Epithelial cell of esophagus (primary cell): ENCODE measurements at places on chromosomes 6 and 20.

- no peak for DNase-seq
Observed at GRCh38 chr20:51494241-51495110, 48.0 kb downstream of the NFATC2 start.

GRCh38 chr20:24934101-24934661 is 14.9 kb upstream of the CST7 start:
- DNase-seq, result no peak

DNA sequence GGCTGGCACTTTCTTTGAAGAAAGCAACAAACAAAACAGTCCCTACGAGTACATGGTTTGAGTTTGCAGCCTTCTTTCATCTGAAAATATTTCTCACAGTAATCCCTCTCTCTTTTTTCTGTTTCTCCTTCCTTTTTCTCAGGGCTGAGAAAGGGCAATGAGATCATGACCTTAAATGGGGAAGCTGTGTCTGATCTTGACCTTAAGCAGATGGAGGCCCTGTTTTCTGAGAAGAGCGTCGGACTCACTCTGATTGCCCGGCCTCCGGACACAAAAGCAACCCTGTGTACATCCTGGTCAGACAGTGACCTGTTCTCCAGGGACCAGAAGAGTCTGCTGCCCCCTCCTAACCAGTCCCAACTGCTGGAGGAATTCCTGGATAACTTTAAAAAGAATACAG is 80.7 kb upstream of the CLDN20 start:
- no peak for DNase-seq

GRCh38 chr6:16781348-16782169 is 20.3 kb upstream of the ATXN1 start:
- DNase-seq, result peak; percentile 84

DNA sequence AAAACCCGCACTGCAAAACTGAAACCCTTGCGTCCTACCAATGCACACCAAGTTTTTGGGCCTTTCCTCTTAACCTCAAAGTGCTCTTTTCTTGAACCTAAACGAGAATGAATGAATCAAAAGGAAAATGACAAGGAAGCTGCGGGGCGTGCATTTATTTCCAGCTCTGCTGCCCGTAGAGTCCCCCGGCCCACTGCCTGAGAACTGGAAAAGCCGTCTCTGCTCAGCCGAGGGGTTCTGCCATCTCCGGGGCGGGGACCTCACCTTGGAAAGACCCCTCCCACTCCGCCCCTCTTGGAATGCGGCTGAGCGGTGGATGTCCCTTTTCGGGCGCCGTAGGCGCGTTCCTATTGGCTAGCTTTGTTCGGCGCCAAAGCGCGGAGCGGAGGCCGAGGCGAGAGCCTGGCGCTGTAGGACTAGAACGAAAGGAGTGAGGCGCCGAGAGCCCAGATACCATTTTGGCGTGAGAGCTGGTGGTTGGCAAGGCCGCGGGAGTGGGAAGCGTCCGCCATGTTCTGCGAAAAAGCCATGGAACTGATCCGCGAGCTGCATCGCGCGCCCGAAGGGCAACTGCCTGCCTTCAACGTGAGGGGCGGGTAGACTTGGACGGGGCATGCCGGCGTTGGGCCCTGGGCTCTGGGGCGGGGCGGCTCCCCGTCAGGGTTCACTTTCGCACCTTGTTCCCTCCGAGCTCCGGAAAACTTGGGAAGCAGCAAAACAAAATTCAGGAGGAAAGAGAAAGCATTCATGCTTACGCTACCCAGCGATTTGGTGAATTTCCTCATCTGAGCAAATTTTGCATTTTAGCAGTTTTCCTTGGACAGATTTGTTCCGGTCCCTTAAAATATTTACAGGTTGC is at the start of gene GINS1:
Gene GINS1, plus strand, starts transcription at position 363 of the 859 bp plus-strand sequence. Its CDS starts 148 bp downstream, at position 511.
- peak; percentile 89 for DNase-seq

GRCh38 chr6:22668307-22668706 is 98.9 kb downstream of the HDGFL1 start:
- no peak for DNase-seq

DNA sequence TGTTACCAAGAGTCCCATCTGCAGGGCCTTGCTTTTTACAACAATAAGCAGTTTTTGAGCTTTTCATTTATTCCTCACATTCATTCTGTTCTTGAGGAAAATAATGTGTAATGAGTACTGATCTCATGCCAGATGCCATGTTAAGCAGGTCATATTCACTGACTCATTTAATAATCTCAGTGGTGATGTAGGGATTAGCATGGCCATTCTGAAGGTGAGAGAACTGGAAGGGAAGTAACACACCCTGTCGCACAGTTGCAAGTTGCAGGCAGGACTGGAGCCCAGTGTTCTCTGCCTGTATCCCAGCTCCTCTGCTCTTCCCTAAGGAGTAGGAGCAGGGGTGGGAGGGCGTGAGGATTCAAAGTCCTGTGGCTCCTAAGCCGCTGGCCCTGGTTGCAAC is 5.6 kb downstream of the PCIF1 start:
- DNase-seq, result peak; percentile 41

DNA sequence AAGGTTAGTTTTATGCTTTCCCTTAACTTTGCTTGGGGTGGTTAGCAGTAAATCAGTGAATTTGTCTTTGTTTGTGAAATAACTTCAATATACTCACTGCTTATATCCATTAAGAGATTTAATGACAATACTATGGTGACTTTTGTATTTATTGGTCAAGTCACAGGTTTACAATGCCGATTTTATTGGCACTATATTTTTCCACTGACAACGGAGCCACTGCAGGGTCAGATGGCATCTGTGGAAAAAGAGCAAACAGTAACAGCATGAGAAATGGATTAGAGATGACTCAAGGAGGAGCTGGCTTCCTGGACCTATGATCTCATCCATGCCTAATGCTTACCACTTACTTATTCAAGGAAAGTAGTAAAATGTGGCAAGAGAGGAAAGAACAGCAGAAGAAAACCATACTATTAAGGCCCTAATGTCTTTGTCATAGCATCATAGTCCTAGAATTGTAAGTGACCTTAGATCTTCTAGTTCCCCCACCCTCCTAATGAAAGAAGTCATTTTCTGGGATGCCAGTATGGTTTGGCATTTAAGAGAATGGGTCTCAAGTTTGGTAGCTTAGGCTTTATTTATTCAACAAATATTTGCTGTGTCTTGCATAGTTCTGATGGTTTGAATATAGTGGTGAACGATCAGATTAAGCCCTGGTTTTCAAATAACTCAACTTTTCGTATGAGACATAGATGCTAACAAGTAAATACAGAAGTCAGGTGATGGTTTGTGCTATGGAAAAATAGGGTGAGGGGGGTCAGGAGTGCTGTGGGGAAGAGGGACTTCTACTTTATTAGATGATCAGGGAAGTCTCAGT is 18.5 kb downstream of the RNF144B start:
- DNase-seq, result peak; percentile 90

GRCh38 chr6:128519132-128519930 is 1.1 kb downstream of the PTPRK start:
- DNase-seq, result peak; percentile 55

GRCh38 chr20:7505152-7505834 is 435.0 kb downstream of the HAO1 start:
- peak; percentile 6 for DNase-seq

- peak; percentile 74 for DNase-seq
Observed at GRCh38 chr6:38773338-38773737, 58.2 kb downstream of the DNAH8 start.
